ENCODE measurements at places on chromosomes 3 and 15.
A peak's percentile ranks its signal among the peaks of the same experiment; 100 is the strongest.

- DNase-seq: no peak
Measured at GRCh38 chr3:29319262-29319661, 38.4 kb downstream of the RBMS3 start.

DNA sequence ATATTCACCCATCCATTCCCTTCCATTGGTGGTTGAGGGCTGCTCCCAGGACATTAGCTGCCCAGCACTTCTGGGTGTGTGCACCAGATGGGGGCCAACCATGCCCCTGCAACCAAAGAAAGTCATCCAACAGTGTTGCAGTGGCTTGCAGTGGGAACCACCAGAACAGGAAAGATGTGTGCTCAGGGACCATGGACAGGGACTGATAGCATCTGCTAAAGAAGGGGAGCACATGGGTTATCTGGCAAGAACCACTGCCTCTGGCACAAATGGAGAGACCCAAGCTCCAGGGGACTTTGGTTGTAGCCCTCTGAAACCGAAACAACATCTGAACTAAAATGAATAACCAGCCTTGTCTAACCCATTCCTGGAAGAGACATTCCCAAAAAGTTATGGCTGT lies 8.1 kb downstream of the DCLK3 start:
- DNase-seq: no peak

DNA sequence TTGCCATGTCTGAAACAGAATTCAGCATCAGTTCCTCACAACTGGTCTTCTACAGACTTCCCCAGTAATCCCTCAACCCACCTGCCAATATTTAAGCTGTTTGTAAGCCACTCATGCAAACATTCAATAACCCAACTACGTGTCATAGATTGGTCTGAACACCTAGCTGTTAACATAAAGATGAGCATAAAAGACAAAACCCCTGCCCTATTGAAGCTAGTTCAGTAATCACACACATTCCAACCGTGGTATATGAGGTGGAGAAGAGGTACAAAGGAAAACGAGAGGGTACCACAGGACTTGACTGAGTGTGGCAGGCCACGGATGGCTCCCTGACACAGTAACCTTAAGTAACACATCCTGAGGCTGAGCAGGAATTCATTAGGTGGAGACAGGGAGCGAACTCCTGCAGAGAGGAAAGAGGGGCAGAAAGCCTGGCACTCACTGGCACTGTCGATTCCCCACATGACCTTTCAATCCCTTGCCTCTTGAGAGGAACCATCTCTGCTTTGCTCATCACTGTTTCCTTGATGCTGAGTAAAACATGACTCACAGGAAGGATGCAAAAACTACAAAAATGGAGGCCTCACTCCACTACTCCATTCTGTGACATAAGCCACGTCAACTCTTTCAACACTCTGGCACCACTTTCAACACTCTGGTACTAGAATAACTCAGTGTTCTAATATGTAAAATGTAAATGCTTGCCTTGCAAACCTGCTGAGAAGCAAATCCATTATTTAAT lies 31.3 kb downstream of the RPN1 start:
- DNase-seq: peak; percentile 51

GRCh38 chr3:122918576-122919290 lies 108.8 kb downstream of the SEMA5B start:
- DNase-seq: peak; percentile 6

- DNase-seq: peak; percentile 74
Measured at GRCh38 chr3:152385761-152386160, 117.0 kb downstream of the MBNL1 start.

- DNase-seq: no peak
Measured at GRCh38 chr15:52567871-52568600, 794 bp downstream of the ARPP19 start.

- peak; percentile 80 for DNase-seq
Measured at GRCh38 chr3:22713936-22714335, 489.2 kb upstream of the UBE2E2 start.

- DNase-seq: peak; percentile 90
Measured at GRCh38 chr3:42117175-42118008, 26.2 kb downstream of the TRAK1 start.

GRCh38 chr3:183779896-183780465 lies 45.4 kb downstream of the MAP6D1 start:
- DNase-seq: no peak

- no peak for DNase-seq
Measured at GRCh38 chr3:192864941-192865340, 52.7 kb downstream of the MB21D2 start.

GRCh38 chr3:100395679-100396431 lies 5.0 kb downstream of the TOMM70 start:
- DNase-seq: no peak

GRCh38 chr3:106946866-106947265 lies 430.4 kb upstream of the CCDC54 start:
- no peak for DNase-seq

- DNase-seq: peak; percentile 69
Measured at GRCh38 chr15:68492855-68493254, 60.9 kb upstream of the ITGA11 start.
